ENCODE measurements at places on chromosomes 1 and 21. TPM values are rescaled to one million over a fixed set of nuclear protein-coding genes. Genes with fewer than 3 reads are reported as not detected.

- no peak for DNase-seq
Observed at GRCh38 chr1:183304440-183305107, 113.6 kb downstream of the NMNAT2 start.

The SPRR1A gene
- not detected for total RNA-seq

GRCh38 chr1:168180148-168180524 is 1.4 kb downstream of the TIPRL start:
- DNase-seq: no peak

DNA sequence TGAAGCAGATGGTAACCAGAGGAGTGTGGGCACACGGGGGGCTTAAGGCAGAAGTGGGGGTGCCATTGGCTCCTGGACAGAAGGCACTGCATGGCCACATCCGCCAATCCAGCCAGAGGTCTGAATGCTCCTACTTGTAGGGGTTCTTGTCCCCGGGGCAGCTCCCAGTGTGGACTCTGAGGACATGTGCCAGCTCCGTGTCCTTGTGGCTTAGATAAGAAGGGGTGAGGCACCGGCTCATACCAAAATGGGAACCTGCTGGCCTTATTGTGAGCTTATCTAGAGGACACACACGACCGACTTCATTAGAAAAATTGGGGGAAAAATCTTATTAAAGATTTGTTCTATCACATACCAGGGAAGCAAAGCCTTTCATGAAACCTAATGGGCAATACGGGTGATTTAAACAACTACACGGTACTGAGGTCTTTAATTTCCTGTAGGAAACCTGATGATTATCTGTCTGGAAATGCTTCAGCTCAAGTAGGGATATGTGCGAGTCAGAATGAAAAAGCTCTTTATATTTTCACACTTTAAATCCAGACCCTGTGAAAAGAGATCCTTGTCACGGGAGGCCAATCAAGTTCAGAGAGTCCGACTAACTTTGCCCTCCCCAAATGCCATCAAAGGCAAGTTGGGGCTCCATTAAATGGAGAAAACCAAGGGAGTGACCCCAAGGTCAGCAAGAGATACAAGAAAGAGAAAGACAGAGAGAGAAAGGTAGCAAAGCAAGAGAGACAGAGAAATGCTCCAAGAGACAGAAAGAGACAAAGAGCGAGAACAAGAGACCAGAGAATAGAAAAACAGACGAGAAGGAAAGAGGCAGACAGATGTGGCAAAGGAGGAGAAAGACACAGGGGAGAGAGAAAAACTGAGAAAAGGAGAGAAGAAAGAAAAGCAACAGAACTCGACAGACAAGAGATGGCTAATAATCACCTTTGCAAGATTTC is 14.1 kb upstream of the KCNN3 start:
- no peak for DNase-seq

- peak; percentile 88 for DNase-seq
Observed at GRCh38 chr1:209883341-209883971, 54.6 kb upstream of the SYT14 start.

GRCh38 chr1:17335821-17336710 is 28.1 kb downstream of the PADI4 start:
- peak; percentile 57 for DNase-seq

DNA sequence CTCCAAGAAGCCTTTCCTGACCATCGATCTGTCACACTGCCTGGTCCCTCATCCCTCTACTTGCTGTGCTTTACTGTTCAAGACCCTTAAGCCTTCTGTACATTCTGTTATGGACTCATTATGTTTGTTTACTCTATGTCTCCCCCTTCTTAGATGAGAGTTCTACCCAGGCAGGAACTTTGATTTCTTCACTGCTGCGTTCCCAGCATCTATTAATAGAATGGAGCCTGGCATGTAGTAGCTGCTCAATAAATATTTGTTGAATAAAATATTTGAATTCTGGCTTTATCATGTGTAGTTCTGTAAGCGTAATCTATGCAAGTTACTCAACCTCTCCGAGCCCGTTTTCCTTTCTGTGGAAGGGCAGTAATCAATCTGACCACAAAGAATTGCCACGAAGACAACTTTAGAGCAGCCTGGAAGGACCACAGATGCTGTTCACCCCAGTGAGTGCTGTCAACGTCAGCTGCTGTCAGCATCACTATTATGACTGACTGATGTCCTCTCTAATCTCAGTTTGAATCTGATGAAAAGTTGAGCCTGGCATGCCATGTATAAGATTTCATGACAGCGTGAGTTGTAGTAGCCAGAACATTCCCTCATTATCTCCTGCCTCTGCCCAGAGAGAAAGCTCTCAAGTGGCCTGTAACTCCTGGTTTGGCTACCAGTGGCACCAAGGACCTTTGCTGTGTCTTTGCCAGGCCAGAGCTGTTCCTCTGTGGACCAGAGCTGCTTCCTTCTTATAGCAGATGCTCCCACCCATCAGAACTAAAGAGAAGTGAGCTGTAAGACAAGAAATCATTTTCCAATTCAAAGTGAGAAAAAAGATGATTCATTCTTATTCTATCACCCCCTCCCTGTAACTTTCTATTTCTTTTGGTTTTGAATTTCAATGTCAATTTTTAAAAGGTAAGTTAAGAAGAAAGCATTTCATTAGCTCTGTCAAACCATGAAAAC is 94.5 kb downstream of the PRDM2 start:
- DNase-seq: no peak

DNA sequence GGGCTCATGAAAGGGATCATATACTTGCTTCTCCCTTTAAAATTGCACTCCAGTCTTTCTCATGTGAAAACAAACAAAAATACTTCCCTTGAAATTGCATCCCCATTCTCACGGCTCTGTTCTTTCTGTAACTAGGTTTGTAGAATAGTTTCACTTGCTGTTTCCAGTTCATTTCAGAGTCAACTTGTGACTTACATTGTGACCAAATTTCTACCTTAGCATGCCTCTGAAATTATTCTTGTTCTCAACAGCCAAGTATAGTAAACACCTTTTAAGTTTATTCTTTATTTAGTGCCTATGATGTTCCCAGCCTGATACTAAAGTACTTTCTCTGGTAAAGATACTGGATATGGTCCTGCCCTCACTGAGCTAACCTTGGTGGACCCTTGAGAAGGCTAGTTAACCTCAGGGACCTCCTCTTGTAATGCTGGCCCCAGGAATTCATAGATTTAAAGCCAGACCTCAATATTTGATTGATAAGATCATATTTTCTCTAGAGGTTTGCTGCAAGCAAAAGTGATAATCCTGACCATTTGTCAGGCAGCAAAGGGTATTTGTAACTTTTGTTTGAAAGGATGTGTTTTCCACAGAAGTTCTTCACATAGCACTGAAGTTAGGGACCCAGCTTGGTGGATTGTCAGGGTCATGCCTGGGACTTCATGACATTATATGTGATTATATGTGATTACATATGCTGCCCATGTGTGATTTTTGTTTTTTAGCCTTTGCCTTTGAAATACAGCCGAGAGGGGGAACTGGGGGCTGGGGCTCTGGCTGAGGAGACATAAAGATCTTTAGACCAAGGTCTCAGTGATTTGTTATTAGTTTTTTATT is 29.6 kb downstream of the VANGL2 start:
- DNase-seq: no peak

The S100A7A gene
- not detected for total RNA-seq

The E2F2 gene
- 5.6 TPM for total RNA-seq

The WRAP73 gene
- 10.0 TPM for total RNA-seq

DNA sequence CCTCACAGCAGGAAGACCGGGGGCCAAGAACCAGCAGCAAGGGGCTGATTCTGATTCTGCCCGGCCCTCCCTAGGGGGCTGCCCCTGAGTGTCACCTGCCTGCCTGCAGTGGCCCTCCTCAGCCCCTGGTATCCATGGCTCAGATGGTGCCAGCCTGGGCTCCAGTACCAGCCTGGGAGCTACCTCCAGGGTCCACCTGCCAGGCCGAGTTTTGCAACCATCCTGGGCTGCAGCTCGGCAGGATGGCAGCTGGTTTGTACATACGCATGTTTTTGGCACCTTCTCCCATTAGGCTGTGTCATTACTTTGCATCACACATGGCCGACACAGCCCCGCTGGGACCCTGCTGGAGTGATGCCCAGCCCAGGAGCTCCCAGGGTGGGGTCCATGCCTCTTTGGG is 93.3 kb upstream of the WNT4 start:
- DNase-seq: peak; percentile 3

The CFAP45 gene
- 0.27 TPM for total RNA-seq

- no peak for DNase-seq
Observed at GRCh38 chr1:42973286-42973685, 14.6 kb upstream of the SLC2A1 start.

The TLR5 gene
- total RNA-seq: not detected

- no peak for DNase-seq
Observed at GRCh38 chr1:176802316-176802715, 339.3 kb downstream of the PAPPA2 start.

DNA sequence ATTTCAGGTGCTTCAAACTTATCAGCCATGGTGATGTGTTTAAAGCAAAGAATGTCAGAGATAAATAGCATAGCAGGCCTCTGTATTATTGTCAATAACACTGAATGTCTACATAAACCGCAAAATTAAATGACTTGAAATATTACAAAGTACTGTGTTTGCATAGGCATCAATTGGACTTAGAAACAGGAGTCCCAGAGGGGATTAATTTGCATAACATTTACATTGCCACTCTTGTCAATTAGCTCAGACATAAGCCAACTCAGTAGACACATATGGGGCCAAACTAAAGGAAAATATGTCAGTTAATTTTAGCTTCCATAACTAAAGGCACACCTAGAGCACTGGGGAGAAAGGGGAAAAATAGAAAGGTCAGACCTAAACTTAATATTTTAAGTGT is 814.5 kb upstream of the NEGR1 start:
- DNase-seq: no peak

- no peak for DNase-seq
Observed at GRCh38 chr1:67672260-67672803, 12.7 kb upstream of the GADD45A start.

DNA sequence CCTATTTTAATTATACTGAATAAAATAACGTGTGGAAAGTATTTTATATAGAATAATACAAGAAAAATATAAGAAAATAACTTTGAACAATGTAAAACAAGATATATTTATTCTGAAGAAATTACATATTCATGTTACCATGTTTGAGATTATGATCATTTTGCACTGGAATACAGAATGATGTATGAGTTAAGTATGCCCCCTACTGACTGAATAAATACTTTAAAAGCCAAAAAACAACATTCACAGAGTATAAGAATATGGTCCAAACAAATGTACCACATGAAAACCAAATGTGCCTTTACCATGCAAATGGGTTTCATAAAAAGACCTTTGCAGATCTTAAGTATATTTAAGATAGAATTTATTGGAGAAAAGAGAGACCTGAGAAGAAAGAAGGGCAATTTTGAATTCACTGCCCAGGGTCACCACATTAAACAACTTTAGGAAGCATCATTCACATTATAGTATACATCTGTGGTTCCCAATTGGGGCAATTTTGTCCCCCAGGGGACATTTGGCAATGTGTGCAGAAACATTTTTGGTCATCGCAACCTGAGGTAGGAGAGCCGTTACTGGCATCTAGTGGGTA is 136.6 kb upstream of the GFI1 start:
- DNase-seq: peak; percentile 30

- DNase-seq: no peak
Observed at GRCh38 chr1:167516404-167517388, 1.6 kb downstream of the CD247 start.

GRCh38 chr1:24566236-24566867 is 10.5 kb downstream of the NCMAP start:
- DNase-seq: no peak

DNA sequence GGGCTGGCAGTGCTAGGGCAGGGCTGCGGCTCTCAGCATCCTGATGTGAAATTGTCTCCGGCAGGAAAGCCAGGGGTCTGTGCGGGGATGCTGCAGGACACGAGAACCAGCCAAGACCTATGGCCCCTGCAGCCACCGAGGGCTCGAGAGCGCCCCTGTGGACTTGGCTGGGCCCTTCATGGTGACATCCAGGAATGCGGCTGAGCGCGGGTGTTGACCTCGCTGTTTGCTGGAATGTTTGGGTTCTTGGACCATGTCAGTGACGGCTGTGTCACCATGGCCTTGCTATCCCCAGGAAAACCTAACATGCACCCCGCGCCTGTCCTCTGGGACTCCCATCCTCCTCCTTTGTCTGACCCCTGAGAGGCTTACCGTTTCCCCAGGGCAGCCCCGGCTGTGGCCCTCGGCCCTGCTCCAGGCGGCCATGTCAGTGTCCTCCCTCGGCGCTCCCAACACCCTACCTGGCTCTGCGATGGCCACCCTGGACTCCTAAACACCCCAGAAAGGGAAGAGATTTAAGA is 14.3 kb upstream of the C1orf174 start:
- DNase-seq: no peak

The HEYL gene
- not detected for total RNA-seq

The LRRC38 gene
- total RNA-seq: not detected

- DNase-seq: peak; percentile 35
Observed at GRCh38 chr1:156033011-156033410, 12.3 kb upstream of the SSR2 start.

DNA sequence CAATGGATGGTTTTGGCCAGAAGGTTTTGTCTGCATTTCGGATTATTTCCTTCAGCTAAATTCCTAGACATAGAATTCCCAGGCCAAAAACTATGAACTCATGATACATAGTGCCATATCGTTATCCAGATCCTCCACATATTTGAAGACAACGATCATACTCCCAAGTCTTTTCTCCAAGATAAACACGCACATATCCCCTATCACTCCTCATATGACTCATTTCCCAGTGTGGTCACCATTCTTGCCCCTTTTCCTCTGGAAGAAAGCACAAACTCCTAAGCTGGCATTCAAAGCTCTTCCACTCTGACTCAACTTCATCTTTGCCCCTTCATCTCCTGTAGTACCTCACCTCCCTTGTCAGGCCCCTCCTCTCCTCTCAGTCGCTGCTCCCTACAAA is 277.6 kb downstream of the PLPP3 start:
- peak; percentile 95 for DNase-seq

DNA sequence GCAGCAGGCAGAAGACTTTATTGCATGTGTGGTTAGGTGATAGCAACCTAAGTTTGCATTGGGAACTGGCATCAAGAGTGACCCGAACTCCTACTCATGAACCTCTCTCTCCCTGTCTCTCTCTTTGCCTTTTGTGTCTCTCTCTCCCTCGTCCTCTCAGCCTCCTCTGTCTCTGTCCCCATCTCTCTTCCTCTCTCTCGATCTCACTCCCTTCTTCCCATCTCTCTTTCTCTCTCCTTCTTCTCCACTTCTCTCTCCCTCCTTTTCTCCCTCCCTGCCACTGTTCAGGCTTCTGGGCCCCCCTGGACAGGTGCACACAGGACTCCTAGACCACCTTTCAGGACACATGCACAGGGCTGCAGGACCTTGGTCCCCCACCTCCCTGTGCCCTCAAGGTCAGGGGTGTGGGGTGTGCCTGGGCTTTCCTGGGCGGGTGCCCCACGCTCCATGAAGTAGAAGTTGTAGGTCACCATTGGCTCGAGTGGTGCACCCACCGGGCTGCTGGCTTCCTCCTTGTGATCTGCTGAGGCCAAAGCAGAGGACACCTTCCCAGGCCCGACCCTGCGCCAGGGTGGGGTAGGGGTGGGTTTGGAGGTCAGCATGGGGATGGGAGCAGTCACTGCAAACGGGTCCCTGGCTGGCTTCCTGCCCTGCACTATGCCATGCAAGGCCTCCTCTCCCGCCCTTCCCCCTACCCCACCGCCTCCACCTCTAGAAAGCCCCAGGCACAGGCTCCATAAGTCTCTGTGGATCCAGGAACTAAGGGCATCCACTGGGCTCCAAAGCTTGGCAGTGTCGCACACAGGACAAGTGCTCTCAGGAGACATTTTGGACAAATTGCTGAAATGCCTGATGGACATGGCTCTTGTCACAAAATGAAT is 13.2 kb upstream of the ZBTB17 start:
- no peak for DNase-seq

All from fibroblast of the aortic adventitia (primary cell).